Nephron progenitor cell (in vitro differentiated cells): ENCODE measurements at places on chromosomes 11 and 22.

DNA sequence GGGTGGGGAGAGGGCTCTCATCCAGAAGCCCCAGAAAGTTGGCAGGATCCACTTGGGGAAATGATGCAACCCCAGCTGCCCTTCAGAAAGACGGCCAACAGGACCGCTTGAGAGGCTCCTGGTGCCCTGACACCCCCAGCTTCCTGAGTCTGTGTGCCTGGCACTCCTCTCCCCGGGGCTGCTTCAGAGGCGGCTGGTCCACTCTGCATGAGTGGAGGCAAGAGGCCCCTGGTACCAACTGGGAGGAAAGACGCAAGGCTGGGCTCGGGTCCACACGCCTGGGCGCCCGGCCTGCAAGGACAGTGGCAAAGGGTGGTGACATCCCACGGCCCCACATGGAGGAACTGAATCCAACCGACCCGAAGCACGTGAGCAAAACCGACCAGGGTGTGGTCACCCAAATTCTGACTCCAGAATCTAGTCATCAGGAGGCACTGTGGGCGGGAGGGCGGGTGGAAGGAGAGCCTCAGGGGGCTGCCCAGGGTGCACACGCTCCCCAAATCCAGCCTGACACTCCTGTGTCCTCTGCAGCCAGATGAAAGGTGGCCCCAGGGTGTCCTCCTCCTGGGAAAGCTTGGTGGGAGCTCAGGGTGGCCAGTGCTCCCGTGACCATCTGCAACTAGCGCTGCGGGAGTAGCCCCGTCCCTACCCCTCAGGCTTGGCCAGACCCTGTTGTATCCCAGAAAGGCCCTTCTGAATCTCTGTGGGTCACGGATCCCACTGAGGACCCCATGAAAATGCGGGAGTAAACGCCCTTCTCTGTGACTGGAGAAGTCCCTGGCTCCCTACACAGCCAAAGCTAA is 3.7 kb downstream of the RNH1 start:
- no peak overlapping the region for H3K27ac ChIP-seq
- peaks cover 19% of the 10 kb centered on the region for H3K4me1 ChIP-seq
- no peaks in the 10 kb centered on the region for H3K27me3 ChIP-seq
- no peak for DNase-seq

GRCh38 chr11:125583496-125583895 is 9.2 kb upstream of the STT3A start:
- no peak overlapping the region for H3K4me3 ChIP-seq
- no peak overlapping the region for H3K27ac ChIP-seq
- H3K27me3 ChIP-seq = no peaks in the 10 kb centered on the region
- H3K36me3 ChIP-seq = peaks cover 31% of the 10 kb centered on the region
- no peak for DNase-seq

DNA sequence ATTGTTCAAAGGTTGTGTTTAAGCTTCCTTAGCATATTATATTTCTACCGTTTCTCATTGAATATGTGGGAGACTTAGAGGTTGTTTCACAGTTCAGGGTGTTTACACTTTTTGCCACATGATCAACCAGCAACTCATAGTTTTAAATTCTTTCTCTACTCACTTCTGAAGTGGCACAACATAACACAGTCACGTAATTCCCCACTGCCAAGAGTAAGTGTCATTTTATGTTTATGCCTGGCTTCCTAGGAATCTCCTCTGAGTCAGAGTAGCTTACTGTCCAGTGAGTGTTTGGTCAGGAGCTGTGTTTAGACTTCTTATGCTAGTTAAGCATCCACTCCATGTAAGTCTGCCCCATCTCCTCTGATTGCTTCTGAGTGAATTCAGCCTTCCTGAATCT is 520.8 kb upstream of the KIRREL3 start:
- no peaks in the 10 kb centered on the region for H3K36me3 ChIP-seq
- H3K4me1 ChIP-seq = no peaks in the 10 kb centered on the region
- H3K27ac ChIP-seq = no peak overlapping the region
- DNase-seq = no peak
- H3K4me3 ChIP-seq = no peak overlapping the region

- no peak for DNase-seq
- H3K36me3 ChIP-seq = no peaks in the 10 kb centered on the region
- peaks cover 6% of the 10 kb centered on the region for H3K27me3 ChIP-seq
- no peak overlapping the region for H3K4me3 ChIP-seq
- peaks cover 34% of the 10 kb centered on the region for H3K4me1 ChIP-seq
Measured at GRCh38 chr11:12185914-12186313, 75.5 kb downstream of the MICAL2 start.

GRCh38 chr11:78975081-78975480 is 400.4 kb upstream of the NARS2 start:
- no peak for DNase-seq
- peaks cover 13% of the 10 kb centered on the region for H3K36me3 ChIP-seq
- H3K27ac ChIP-seq = no peak overlapping the region
- no peak overlapping the region for H3K4me3 ChIP-seq
- no peaks in the 10 kb centered on the region for H3K27me3 ChIP-seq
- peaks cover 54% of the 10 kb centered on the region for H3K4me1 ChIP-seq
